ENCODE measurements at places on chromosomes 13 and 19.

DNA sequence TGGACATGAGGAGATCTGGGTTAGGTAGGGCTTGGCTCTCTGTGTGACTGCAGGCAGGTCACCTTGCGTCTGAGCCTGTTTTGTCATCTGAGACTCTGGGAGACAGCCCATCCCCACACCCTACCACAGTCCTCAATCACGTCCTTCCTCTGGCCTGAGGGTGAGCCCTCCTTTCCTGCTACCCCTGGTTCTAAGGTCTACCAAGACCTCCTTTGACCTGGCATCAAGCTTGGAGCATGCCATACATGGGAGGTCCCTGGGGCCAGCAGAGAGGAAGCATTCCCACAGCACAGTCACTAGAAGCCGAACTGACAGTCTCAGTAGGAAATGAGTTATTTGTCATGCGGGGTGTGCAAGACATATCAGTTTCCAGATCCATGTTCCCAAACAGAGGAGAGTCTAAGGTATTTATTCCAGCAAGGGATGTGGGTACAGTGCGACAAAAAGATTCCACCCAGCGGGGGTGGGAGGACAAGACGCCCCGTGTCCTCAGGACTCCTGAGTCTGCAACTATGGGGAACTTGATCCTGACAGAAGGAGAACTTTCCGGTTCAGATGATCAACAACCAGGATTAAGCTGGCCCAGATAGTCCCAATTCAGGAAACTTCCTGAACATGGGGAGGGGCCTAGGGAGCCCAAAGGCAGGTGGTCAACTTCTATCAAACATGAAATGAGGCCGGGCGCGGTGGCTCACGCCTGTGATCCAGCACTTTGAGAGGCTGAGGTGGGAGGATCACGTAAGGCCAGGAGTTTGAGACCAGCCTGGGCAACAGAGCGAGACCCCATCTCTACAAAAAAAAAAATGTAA, 9.5 kb downstream of the ARRDC2 start:
- DNase-seq, result no peak

DNA sequence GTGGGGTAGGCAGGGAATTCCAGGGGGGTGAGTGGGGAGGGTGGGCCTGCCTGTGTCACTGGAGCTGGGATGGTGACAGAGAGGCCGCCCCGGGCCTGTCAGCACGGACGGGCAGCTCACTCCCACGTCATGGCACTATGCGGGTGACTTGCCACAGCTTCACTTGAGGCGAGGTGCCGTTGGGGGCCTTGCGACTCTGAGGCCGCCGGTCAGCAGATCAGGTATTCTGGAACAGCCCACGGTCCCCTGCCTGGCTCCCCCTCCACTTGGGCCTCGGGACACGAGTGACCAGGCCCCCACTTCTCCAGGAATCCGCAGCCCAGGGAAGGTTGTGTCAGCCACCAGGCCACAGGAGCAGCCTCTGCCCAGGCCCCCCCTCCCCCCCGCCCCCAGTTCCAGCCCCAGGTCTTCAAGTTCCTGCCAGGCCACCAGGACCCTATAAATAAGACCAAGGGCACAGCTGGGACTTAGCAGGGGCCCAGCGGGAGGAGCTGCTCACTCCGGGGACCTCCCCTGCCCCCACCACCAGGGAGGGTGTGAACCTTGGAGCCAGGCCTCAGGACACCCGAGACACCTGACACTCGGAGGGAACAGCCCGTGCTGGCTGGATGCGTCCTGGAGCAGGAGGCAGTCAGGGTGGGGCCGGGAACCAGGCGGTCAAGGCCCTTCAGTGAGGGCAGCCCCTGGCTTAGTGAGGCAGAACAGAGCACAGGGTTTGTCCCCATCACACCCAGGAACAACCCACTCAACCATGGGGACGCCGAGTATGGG, 2.7 kb upstream of the MIDN start:
- DNase-seq, result no peak

DNA sequence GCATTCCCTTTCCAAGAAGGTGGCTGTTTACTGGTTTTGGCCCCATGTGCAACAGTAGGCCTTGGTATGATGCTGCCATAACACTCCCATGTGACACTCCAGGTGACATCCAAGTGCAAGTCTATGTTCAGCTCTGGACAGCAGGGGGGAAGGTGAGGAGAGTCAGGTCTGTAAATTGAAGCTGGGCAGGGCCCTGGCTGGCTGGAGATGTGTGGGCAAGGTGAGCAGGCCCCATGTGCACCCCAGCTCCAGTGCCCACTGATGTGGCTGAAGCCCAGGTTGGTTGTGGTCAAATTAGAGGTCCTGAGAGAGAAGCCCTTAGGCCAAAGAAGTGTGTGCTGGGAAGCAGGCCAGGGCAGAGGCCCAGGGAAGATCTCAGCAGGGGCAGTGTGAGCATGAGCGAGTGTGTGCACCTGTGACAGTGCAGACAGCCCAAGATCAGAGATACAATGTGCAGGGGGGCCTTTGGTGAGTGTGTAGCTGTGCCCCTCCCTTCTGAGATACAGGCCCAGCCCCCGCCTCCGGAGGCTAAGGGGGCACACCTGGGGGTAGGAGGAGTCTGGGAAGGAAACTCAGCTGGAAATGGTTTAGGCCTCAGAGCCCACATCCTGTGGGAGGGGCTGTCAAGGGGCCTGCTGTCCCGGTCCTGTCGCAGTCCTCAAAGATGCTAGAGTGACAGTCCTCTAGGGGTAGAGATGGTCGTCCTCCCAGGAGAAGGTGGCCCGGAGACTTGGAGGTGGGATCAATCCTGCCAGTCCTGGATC, 18.6 kb downstream of the DEDD2 start:
- no peak for DNase-seq

GRCh38 chr13:21137696-21138095, 38.7 kb downstream of the SKA3 start:
- no peak for DNase-seq

DNA sequence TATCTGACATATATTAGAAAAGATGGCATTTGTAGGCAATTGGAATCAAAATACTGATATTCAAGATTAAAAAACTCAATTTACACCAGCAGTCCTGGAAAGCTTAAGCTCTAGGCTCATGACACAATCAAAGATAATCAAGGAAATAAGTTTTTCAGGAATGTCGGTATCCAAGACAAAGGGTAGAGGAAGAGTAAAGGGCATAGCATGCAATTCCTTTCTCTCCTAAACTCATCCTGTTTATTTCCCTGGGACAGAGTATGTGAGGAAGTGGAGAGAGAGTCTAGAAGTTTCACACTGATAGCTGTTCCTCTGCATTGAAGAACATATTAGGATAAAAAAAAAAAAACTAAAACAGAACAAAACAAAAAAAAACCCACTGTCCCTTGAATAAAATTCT, 2452.1 kb downstream of the PCDH9 start:
- no peak for DNase-seq

- DNase-seq, result no peak
Measured at GRCh38 chr13:66214467-66214866, 1015.7 kb downstream of the PCDH9 start.

DNA sequence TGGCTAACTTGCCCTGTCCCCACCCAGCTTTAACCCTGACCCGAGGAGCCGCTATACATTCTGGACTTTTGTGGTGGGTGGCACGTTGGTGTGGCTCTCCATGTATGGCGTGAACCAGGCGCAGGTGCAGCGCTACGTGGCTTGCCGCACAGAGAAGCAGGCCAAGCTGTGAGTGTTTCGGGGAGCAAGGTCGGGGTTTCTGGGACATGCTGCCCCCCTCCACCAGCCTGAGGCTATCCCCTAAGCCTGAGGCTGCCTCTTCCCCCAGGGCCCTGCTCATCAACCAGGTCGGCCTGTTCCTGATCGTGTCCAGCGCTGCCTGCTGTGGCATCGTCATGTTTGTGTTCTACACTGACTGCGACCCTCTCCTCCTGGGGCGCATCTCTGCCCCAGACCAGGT, 6.0 kb downstream of the SLC5A5 start:
- DNase-seq, result no peak

DNA sequence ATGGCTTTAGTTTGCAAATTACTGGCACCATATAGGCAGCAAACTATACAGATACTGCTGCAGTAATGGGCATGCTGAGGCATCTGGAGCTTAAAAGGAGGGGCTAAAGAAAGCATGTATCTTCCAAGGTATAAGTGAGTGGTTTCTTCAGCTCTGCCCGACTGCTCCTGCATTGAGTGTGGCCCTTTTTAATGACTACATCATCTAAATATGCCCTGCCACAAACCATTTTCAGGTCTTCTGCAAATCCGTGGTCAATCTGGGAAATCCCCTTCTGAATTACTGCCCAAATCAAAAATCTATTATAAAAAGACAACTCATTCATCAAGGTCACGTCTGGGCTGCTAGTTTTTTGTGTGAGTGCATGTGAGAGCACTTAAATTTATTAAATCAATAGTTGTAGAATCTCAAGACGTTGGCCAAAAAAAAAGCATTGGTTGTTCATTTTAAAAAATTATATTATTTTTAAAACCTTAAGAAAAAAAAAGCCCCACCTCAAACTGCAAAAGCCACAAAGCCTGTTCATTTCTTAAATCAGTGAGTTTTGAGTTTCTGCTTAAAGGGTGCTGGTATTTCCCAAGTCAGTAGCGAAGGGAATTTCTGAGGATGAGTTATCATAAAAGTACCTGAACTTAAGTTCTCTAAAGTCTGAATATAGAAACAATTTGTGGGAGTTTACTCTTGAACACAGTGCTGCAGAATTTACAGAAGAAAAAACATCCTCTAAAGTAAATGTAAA, 16.3 kb downstream of the LCP1 start:
- no peak for DNase-seq

DNA sequence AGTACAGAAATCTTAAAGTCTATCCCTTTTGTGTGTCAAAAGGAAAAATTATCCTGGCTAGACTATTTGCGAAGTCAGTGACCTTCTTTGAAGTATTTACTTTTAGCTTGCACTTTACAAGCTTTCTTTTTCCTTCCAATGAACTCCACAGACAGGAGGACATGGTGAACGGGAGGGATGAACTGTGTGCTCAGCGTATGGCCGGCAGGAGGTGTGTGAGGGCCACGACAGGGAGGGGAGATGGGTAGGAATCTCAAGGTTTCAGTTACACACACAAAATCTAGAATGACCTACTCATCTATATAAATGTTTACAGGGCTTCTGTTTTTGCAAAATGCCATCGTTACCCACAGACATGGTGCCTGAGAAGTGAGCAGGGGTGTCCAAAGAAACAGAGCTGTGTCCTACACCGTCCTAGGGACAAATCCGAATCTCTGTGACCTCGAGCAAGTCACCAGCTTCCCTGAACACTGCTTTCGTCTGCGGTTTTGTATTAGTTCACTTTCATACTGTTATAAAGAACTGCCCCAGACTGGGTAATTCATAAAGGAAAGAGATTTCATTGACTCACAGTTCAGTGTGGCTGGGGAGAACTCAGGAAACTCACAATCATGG, 537.2 kb downstream of the LIG4 start:
- no peak for DNase-seq
